CD4-positive, alpha-beta T cell treated with Interleukin-17A for 1 hour (primary cell): ENCODE measurements at places on chromosomes 7 and 10.

DNA sequence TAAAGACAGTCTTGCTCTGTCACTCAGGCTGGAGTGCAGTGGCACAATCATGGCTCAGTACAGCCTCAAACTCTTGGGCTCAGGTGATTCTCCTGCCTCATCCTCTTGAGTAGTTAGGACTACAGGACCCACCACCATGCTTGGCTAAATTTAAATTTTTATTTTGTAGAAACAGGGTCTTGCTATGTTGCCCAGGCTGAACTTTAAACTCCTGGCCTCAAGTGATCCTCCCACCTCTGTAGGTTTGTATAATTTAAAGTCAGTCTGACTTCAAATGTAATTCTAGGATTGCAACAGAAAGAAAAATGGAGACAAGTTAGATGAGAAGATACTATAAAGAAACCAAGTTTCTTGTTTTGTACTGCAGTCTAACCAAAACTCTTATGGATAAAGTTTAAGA is 11.5 kb downstream of the TMEM60 start:
- no peak for DNase-seq

GRCh38 chr7:121259826-121260225 is 69.0 kb upstream of the WNT16 start:
- no peak for DNase-seq

- DNase-seq = no peak
These were observed 189.5 kb downstream of the TRIL start for GRCh38 chr7:28768577-28769147.

GRCh38 chr10:127918572-127918971 is 11.7 kb downstream of the PTPRE start:
- DNase-seq = no peak

GRCh38 chr10:124918906-124919305 is 23.0 kb upstream of the ZRANB1 start:
- no peak for DNase-seq

DNA sequence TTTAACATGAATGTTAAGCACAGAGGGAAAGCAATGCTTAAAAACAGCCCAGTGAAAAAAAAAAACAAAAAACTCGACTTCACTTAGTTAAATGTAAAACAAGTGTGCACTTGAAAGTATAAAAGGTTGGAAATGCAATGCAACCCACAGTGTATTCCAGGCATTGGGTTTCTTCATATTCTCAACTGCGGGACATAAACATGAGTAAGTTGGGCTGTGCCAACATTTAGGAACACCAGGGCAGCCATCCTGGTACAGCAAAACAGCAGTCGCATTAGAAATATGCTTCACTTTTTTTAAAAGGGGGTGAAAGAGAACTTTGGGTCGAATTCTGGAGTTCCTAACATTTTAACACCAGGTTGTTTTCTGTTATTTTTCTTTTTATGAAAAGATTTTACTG is 937 bp downstream of the STEAP1 start:
- no peak for DNase-seq

GRCh38 chr7:46507560-46507959 is 586.5 kb upstream of the IGFBP3 start:
- DNase-seq = no peak

DNA sequence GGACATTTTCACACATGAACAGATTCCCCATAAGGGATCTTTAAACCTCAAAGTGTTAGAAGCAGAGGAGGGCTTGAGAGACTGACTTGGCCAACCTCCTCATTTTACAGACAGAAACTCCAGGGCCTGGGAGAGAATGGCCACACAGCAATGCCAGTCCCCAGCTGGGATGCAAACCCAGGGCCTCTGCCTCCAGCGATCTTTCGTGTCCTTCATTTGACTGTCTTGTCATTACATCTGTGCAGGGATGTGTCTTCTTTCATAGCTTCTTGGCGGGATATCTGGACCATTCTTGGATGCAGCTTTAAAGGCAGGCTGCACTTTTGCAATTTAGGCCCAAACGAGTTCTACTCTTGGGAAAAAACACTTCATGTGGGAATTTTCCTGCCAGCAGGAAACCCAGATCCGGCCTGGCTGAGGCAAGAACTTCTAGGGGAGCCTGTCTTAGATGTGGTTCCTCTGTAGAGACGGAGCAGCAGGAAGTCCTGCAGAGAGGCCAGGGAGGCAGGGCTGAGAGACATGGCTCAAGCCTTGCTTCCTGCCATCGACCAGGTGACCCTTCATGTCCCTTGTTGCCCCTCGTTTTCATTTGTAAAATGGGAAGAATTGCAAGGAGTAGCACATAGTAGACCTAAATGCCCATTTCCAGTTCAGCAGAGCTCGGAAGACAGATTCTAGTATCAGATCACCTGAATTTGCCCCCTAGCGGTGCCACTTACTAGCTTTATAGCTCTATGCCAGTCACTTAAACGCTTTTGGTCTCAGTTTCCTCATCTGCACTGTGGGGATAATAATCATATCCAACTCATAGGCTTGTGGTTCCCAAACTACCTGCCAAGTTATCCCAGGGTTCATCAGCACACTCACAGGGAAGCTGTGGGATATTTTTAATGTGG is 43.9 kb upstream of the SLC29A3 start:
- no peak for DNase-seq

DNA sequence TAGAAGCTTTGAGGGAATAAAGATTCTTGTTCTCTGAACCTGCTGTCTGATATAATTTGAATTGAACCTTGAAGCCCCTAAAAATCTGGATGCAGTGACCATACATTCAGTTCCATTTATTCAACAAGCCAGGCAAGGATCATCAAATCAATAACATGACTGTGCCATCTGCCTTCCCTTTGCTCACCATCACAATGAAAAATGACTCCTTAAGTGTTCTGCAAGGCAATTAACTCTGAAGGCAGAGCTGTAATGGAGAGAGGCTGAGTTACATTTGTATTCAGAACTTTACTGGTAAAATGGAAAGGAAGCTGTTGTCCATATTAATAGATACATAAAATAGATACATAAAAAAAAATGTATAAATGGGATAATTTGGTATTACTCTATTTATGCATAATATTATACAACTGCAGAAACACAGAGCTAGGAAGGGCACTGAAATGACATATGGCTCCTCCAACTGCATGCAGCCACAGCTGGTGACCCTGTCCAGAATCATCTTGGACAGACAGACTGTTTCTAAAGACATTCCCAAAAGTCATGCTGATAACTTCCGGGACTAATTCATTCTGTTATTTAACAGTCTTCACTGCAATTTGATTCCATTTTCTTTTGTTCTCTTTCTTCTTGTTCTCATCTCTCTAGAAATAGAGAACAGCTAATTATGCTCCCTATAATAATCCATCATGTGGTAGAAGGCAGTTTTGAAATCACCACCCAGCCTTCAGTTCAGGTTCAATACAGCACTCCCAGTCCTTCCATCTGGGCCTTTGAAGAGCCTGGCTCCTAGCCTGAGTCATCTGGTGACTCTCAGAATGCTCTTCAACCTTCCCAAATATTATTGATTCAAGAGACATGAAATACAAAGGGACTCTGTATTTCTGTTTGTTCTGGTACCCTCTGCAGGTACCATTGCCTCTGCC is 412.6 kb downstream of the GFRA1 start:
- DNase-seq = no peak
